ENCODE measurements at places on chromosomes 13 and 19.

DNA sequence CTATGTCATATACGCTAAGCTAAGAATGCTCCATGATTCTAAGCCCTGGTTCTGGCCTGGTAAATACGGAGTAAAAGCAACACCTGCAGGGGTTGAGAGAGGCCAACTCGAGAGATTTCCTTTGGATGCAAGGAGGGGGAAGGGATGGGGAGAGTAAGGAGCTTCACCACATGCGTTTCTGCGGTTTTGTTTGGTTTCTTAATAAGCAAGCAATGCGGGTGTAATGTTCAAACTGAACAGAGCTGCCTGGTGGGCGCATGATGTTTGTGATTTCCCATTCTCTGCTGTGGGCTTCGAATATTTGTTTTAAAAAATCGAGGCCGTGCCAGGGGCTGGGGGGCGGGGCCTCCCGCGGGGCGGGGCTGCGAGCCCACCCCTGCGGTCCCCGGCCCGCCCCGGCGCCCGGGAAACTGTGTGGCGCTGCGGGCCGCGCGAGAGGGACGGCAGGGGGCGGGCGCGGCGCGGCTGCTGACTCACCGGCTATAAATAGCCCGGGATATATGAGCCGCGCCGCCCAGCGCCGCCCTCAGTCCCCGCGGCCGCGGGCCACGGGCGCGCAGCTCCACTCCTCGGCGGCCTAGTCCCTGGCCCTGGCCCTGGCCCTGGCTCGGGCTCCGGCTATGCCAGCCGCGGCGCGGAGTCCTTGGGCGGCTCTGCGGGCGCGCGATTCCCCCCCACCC, 5.1 kb downstream of the BBC3 start:
- DNase-seq: no peak

GRCh38 chr13:35485424-35485823, 8.9 kb upstream of the MAB21L1 start:
- DNase-seq: no peak

GRCh38 chr13:113832205-113832604, 31.7 kb downstream of the GAS6 start:
- DNase-seq: no peak

GRCh38 chr13:75326173-75327134, 155.5 kb downstream of the TBC1D4 start:
- no peak for DNase-seq

- no peak for DNase-seq
Observed at GRCh38 chr19:53511933-53512374, 26.0 kb upstream of the ZNF331 start.

DNA sequence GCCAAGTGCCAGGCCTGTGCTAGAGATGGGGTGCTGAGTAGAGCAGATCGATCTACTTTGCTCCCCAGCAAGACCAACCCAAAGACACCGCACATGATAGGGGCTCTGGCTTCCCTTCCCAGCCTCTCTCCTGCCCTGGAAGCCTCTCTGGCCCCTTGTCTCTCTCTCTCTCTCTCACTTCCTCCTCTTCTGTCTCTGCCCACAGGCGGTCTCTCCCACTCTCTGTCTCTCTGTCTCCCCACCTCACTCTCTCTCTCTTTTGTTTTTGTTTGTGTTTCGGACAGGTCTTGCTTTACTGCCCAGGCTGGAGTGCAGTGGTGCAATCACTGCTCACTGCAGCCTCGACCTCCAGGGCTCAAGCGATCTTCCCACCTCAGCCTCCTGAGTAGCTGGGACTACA, 1.3 kb downstream of the SELENOV start:
- no peak for DNase-seq

DNA sequence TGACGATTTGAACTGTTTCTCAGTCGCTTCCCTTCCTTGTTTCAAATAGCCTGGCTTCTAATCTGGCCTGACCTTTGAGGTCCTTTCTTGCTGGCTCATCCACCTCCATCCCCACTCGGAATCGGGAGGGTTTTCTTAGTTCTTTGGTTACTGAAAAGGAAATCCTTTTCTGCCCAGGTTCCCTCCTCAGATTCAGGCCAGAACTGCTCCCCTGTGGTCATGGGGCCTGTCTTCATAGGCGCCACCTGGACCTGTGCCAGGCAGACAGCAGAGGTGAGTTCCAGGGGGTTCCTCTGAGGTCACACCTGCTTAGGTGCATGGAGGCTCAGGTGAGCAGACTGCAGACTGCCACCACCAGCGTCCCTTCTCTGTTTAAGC, 62.4 kb downstream of the AKAP11 start:
- DNase-seq: no peak

- DNase-seq: no peak
Observed at GRCh38 chr13:33284916-33285315, 639 bp downstream of the STARD13 start.

DNA sequence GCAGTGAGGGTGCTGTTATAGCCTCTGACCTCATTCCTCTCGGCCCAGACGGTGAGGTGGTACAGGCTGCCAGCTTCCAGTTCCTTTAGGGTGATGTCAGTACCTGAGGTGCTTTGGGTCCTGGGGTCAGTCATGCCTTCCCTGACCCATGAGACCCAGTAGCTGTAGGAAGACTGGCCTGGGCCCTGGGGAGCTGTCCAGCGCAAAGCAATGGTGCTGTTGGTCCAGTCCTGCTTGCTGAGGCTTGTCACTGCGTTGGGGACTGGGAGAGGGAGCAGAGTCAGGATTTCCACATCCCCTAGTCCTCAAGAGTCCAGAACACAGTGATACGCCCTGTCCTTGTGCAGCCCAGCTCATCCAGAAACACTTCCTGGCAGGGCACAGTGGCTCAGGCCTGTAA, 10.7 kb downstream of the PTPRH start:
- no peak for DNase-seq

- DNase-seq: no peak
Observed at GRCh38 chr19:41994521-41994971, 516 bp upstream of the ATP1A3 start.

DNA sequence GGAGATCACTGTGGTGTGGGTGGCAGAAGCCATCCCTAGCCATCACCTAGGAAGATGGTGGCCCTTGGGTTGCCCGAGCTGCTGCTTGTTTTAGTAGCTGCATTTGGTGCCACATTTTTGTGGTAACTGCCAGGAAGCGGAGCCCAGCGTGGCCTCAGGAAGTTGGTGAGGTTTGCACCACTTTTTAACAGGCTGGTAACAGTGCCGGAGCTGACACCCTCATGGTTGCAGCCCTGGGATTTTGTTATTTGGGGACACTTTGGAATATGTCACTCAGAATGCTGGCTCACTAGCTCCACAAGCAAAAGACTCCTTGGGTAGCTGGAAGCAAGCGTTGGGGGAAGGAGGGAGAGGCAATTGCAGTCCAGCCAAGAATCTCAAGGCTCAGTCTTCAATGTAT, 22.1 kb downstream of the ACTN4 start:
- no peak for DNase-seq

DNA sequence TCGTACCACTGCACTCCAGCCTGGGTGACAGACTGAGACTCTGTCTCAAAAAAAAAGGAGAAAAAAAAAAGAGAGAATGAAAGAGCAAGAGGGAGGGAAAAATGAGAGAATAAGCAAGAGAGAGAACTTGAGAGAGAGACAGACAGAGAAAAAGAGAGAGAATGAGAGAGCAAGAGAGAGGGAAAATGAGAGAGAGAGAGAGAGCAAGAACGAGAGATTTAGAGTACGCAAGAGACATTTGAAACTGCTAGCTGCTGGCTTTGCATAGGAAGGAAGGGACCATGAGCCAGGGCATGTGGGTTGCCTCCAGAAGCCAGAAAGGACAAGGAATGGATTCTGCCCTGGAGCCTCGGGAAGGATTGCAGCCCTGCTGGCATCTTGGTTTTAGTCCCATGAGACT, 9.6 kb upstream of the ADGRE1 start:
- DNase-seq: no peak

- DNase-seq: no peak
Observed at GRCh38 chr13:98203646-98204326, 26.7 kb upstream of the RNF113B start.

- DNase-seq: no peak
Observed at GRCh38 chr19:3034656-3035541, 5.8 kb upstream of the TLE2 start.
